ENCODE measurements at places on chromosomes 12 and 14. TPM values are rescaled to one million over a fixed set of nuclear protein-coding genes. Genes with fewer than 3 reads are reported as not detected.

GRCh38 chr12:79897617-79898016, 37.3 kb downstream of the PPP1R12A start:
- peak overlapping the region; percentile 46 for H3K27ac ChIP-seq
- H3K36me3 ChIP-seq = peaks cover 2% of the 10 kb centered on the region
- no peaks in the 10 kb centered on the region for H3K27me3 ChIP-seq
- H3K4me3 ChIP-seq = no peak overlapping the region
- no peak for DNase-seq

DNA sequence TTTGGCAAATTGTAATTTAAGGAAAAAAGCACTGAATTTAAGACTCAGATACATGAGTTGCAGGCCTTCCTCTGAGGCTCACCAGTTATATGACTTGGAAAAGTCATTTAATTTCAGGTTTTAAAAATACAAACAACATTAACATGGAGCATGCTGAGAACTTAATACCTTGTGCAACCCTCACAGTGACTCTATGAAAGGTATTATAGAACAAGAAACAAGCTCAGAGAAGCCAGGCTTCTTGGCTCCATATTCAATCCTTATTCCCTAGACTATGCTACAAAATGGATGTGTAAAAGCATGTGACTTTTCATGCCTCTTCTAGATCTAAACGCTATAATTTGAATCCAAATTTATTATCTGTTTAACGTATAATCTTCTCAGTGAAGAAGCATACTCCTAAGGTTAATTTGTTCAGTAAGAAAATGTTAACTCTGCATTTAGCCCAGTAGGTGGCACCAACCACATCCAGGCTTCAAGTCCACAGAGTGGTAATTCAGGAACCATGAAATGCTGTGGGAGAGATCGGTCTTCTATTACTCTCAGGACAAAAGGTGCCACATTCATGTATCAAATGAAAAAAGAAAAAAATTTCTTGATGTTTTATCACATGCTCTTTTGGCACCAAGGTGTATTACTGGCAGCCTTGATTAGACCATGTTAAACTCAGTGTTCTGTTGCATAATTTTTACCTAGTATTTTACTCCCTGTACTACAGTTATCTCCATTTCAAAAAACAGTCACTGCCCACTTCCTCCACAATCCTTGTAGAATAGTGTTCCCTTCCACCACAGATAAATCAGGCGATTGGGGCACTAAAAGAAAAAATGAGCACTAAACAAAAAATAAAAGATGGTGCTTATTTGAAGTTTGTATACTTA, 9.3 kb downstream of the CCDC196 start:
- DNase-seq = no peak
- peaks cover 13% of the 10 kb centered on the region for H3K4me1 ChIP-seq
- peak overlapping the region; percentile 19 for H3K4me3 ChIP-seq
- no peaks in the 10 kb centered on the region for H3K27me3 ChIP-seq

DNA sequence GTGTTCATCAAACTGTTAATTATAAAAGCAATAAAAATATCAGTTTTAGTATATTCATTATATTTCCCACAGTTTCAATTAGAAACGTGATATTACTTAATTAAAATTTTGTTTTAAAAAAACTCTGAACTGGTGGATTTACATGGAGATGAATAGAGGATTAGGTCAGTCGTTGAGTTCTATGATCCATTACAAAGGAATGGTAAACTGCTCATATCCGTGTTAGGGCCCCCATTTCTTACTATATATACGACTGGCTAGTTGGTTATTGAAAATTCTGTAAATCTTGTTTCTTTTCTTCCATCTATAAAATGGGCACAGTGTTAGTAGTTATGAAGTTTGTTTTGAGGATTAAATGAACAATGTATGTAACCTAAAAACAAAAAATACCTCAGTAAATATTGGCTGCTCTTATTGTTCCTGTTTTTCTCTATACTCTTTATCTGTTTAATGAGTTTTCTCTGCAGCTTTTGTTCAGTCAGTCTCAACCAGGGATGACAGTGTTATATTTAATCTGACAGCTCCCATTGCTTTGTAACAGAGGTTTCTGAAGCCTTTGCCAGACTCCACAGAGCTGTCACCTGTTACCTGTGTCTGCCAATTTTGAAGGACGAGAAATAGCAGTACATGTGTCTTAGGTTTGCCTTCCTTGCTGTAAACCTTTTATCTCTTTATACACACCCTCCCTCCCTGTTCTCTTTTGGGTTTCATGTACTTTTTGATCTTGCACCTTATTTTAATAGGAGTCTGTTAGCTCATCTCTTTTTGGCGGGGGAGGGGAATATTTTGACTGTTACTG, 41.5 kb downstream of the FRS2 start:
- DNase-seq = no peak
- no peaks in the 10 kb centered on the region for H3K36me3 ChIP-seq
- H3K27ac ChIP-seq = peak overlapping the region; percentile 62

OLR1 gene
- total RNA-seq = 0.28 TPM

KMT2D gene
- 70.7 TPM for total RNA-seq

C12orf50 gene
- total RNA-seq = not detected

CDKN1B gene
- total RNA-seq = 32.1 TPM

- H3K27ac ChIP-seq = no peak overlapping the region
- no peaks in the 10 kb centered on the region for H3K4me1 ChIP-seq
- H3K27me3 ChIP-seq = peaks cover 39% of the 10 kb centered on the region
- DNase-seq = no peak
Observed at GRCh38 chr12:107165581-107165980, 72.2 kb upstream of the CRY1 start.

DNA sequence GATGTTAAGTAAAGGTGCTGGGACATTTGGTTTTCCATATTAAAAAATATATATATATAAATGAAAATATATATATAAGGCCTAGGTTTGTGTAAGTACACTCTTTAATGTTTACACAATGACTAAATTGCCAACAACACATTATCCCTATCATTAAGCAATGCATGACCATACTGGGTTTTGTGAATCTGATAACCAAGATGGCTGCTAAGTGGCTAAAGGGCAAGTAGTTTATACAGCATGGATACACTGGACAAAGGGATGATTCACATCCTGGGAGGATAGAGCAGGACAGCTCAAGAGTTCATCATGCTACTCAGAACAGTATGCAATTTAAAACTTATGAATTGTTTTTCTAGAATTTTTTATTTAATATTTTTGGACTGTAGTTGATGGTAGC, 89.3 kb downstream of the FIGNL2 start:
- no peak overlapping the region for H3K27ac ChIP-seq
- peaks cover 1% of the 10 kb centered on the region for H3K36me3 ChIP-seq
- no peaks in the 10 kb centered on the region for H3K27me3 ChIP-seq
- H3K4me1 ChIP-seq = no peaks in the 10 kb centered on the region
- no peak for DNase-seq
- no peak overlapping the region for H3K4me3 ChIP-seq

DNA sequence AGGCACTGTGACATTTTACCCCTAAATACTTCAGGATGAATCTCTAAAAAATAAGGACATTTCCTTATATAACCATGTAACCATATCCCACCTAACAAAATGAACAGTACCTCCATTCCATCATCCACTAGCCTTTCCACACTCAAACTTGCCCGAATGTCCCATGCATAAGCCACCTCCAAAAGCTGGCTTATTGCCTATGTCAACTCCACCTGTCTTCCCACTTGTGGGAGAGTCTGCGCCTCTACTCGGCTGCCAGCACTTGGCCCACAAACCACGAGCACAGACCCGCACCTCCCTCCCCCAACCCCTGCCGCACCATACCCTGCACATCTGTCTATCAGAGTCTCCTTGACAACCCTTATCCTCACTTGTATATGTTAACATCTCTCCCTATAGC, 165.8 kb downstream of the CALM1 start:
- H3K27me3 ChIP-seq = no peaks in the 10 kb centered on the region
- DNase-seq = no peak
- no peaks in the 10 kb centered on the region for H3K4me1 ChIP-seq
- peaks cover 4% of the 10 kb centered on the region for H3K36me3 ChIP-seq
- no peak overlapping the region for H3K27ac ChIP-seq
- H3K4me3 ChIP-seq = no peak overlapping the region

DNA sequence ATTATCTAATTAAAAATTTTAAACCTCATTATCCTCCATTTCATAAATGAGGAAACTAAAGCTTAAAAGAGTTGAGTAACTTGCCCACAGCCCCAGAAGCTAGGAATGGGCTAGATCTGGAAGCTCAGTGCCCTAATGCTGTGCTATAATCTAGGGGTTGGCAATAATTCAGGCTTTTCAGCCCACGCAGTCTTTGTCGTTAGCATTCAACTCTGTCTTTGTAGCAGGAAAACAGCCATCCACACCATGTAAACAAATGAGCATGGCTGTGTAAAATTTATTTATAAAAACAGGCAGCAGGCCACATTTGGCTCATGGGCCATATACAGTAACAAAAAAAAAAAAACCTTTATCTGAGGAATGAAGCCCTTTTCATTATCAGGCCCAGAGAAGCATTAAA, 92.4 kb upstream of the OVCH1 start:
- no peak overlapping the region for H3K4me3 ChIP-seq
- H3K36me3 ChIP-seq = peaks cover 3% of the 10 kb centered on the region
- peaks cover 16% of the 10 kb centered on the region for H3K4me1 ChIP-seq
